ENCODE measurements at places on chromosomes 13 and 19.

- DNase-seq: no peak
These were observed 200.4 kb downstream of the KLF12 start for GRCh38 chr13:73933795-73934194.

- no peak for DNase-seq
These were observed 6.2 kb downstream of the ZNF253 start for GRCh38 chr19:19871932-19872331.

DNA sequence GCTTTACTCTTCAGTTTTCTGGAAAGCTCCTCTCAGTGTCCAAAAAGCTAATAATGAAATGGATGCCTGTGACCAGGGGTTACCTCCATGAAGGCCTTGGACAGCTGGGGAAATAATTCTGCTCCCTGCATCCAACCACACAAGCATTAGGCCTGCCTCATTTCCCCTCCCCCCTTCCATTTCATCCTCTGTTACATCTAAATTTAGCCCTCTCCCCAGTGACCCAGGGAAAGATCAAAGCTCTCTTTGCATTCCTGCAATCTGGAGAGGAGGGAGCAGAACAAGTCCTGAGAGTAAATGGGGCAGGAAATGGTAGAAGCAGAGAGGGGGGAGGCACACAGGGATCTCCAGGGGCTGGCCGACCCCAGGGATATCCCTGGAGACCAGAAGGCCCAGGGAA, 452.7 kb downstream of the TSHZ3 start:
- no peak for DNase-seq

DNA sequence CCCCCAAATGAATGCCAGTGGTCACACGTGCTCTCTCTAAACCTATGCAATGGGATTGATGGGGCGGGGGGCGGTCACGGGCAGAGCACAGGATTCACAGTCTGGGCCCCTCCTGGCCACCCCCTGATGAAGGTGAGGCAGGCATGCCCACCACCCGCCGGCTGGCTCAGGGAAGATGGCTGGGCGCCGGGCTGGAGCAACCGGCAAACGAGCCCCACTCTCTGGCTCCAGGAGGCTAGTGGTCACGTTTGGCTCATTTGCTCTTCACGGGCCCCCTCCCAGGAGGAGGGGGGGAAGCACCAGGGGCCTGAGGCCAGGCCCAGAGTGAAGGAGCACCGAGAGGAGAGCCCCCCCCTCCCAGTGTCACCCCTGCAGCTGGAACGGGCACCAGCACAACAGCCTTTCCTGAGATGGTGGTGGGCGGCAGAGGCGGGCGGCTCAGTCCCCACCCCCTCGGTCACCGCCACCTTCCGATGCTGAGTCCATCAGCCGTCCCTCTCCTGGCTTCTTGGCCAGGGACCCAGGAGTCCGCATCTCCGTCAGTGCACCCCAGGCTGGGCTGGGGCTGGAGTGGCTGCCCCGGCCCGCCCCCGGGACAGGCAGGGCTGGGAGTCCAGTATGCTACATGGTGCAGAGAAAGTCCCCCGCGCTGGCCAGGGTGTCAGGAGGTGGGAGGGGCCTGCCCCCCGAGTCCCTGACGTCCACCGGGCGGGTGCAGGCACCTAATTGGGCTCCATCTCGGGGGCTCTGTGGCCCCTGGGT, 9.7 kb downstream of the BBC3 start:
- no peak for DNase-seq

- DNase-seq: no peak
These were observed 71.3 kb downstream of the KLF12 start for GRCh38 chr13:74062933-74063332.

DNA sequence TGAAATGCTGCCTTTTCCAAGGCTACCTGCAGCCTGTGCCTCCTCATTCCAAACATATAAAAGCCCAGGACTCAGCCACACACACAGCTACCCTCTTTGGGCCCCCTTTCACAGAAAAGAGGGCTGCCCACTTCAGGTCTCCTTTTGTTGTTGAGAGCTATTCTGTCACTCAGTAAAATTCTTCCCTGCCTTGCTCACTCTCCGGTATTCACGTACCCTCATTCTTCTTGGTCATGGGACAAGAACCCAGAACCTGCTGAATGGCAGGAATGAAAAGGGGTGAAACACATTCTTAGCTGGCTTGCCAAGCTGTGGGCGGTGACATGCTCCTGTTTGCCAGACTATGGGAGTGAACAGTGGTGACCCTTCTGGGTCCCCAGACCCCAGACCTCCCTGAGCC, 338.0 kb upstream of the ATXN8OS start:
- no peak for DNase-seq

GRCh38 chr13:113489549-113490495, 689 bp downstream of the DCUN1D2 start:
- DNase-seq: peak; percentile 22

DNA sequence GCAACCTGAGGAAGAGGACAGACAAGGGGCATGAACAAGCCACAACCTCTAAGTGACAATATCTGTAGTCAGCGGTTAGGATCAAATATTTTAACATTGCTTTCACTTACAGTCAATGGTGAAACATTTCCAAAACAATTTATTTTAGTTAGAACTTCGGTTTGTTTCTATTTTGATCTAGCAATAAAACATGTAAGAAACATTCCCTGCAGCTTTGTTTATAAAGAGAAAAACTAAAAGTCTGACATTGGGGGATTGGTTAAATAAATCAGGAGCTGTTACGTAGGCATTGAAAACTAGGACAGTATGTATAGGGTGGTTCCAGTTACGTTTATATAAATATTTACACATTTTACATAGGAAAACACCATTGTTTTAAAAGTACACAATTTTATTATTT, 3.4 kb downstream of the URI1 start:
- DNase-seq: no peak

DNA sequence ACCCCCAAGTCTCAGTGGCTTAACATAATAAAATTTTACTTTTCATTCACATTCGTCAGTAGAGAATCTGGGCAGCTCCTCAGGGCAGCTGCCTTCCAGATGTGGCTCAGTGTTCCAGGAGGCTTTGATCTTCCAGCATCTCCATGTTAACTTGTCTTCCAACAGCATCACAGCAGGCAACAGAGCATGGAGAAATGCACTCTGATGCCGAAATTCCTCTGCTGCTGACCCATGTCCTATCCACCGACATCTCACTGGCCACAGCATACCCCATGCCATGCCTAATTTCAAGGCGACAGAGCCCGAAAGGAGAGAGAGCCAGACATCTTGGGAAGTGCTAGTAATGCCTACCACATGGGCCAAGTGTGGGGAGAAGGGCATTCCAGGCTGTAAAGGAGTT, 64.9 kb upstream of the MEDAG start:
- no peak for DNase-seq

DNA sequence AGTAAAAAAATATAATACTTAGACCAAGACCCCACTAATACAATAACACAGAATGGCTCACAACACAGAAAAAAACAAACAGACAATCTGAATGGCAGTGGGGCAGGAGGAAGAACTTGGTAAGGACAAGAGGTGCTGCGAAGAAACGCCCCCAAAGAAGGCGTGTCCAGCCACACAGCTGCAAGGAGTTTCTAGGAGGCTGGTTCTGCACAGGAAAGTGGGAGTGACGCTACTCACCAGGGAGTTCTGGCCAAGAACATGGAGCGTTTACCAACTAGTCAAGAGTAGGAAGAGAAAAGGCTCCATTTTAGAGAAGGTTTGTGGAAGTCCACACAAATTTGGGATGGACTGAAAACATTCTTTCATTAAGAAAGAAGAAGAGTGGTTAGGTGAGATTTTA, 95.3 kb upstream of the SLC15A1 start:
- no peak for DNase-seq

GRCh38 chr19:14818588-14818987, 16.4 kb downstream of the OR7A5 start:
- DNase-seq: no peak

DNA sequence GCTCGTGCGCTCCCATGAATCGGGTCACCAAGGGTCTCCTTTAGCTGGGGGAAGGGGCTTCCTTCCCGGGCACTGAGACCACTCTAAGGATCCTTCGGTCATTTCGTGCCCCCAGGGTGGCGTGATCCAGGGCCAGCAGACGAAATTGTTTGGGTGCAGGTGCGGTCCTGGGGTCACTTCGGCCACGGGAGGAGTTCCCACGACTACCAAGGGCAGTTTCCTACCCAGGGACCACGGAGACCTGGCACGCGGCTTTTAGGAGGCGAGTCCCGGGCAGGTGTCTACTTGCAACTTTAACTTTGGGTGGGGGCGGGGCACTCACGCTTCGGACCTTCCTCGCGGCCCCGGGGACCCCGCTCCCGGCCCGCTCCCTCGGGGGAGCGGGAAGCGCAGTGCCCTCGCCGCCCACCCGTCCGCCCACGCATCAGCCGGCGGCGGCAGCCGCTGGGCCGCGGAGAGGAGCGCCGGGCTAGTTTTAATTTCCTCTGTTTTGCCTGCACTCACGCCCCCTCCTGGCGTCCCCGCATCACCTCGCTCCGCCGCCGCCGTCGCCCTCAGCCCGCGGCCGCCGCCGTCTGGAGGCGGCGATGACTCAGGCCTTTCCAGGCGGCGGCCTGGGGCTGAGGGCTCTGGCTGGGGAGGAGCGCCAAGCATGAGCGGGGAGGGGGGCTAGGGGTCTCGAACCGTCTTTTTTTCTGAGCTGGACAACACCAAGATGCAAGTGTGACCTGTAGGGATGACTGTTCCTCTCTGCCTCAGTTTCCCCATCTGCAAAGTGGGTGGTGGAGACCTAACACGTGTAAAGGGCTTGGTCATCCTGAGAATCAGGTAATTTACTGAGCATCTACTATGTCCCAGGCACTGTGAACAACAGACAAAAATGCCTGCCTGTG, 21.8 kb downstream of the OLFM2 start:
- peak; percentile 65 for DNase-seq

GRCh38 chr13:97932036-97932435, 21.4 kb upstream of the IPO5 start:
- DNase-seq: no peak

GRCh38 chr19:41901707-41902360, 18.9 kb downstream of the ARHGEF1 start:
- no peak for DNase-seq

GRCh38 chr19:6241680-6242377, 37.9 kb downstream of the MLLT1 start:
- DNase-seq: no peak
